Motor neuron (in vitro differentiated cells): ENCODE measurements at places on chromosomes 3 and 15. TPM values are rescaled to one million over a fixed set of nuclear protein-coding genes. Genes with fewer than 3 reads are reported as not detected.

DNA sequence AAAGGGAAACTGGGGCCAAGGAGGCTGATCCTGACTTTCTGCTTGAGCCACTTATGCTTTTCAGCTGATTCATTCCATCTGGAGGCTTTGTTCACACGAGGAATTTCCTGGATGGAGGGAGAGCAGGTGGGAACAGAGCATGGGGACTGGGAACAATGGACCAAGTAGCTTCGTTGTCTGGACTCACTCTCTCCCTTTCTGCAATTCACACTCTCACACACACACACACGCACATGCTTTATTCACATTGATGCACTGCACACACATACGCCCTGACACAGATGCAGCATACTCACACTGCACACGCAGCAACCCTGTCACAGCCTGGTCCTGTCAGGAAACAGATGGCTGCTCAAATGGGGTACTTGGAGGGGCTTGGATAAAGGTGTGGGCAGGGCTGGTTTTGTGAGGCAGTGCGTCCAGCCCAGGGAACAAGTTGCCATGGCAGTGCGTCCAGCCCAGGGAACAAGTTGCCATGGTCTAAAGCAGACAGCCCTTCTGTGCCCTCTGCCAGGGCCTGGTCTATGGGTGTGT is 19.8 kb upstream of the CHCHD6 start:
- peak; percentile 71 for ATAC-seq

HOMER2 gene
- total RNA-seq, result 29.8 and 34.3 TPM in 2 replicates

GRCh38 chr15:80471881-80472280 is 67.7 kb downstream of the ARNT2 start:
- no peak for ATAC-seq

- ATAC-seq, result no peak
Observed at GRCh38 chr15:71707230-71708050, 102.9 kb upstream of the NR2E3 start.

DNA sequence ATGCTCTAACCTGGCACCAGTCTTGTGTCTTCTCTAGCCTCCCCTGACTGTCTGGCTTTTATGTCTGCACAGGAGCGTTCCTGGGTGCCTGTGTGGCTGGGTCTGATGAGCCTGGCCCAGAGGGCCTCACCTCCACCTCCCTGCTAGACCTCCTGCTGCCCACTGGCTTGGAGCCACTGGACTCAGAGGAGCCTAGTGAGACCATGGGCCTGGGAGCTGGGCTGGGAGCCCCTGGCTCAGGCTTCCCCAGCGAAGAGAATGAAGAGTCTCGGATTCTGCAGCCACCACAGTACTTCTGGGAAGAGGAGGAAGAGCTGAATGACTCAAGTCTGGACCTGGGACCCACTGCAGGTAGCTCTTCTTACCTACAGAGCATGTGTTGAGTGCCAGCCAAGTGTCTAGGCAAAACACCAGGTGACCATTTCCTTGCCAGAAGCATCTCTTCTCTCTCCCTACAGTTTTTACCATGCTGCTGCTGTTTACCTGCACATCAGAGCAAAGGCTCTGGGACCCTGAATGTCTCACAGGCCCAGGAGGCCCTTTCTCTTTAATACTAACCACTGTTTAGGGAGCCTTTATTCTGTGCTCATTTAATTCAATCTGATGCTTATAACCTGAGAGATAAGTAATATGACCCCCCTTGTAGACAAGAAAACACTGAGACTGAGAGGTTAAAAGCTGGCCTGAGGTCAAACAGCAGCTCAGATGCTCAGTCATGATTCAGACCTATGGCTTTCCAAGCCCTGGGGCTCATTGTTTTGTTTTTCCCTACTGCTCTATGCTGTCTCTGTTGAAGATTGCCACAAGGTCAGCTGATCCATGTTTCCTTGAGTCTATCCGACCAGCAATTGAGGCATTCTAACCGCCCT is 10.4 kb downstream of the PODXL2 start:
- no peak for ATAC-seq

GRCh38 chr3:176799675-176800074 is 397.6 kb downstream of the TBL1XR1 start:
- no peak for ATAC-seq

TUBGCP4 gene
- total RNA-seq, result 8.9 and 10.8 TPM in 2 replicates

GRCh38 chr3:186024210-186024609 is 84.7 kb downstream of the ETV5 start:
- ATAC-seq, result no peak

TICRR gene
- total RNA-seq, result 12.6 and 16.0 TPM in 2 replicates

DUOXA1 gene
- 0.23 and 1.3 TPM in 2 replicates for total RNA-seq

GRCh38 chr3:144760831-144761230 is 789.2 kb downstream of the DIPK2A start:
- no peak for ATAC-seq
